CD4-positive, CD25-positive, alpha-beta regulatory T cell (primary cell): ENCODE measurements at places on chromosomes 7 and 10. TPM values are rescaled to one million over a fixed set of nuclear protein-coding genes. Genes with fewer than 3 reads are reported as not detected.

- H3K36me3 ChIP-seq, result peaks cover 39% of the 10 kb centered on the region
- no peak overlapping the region for H3K27ac ChIP-seq
- H3K27me3 ChIP-seq, result no peaks in the 10 kb centered on the region
- no peak overlapping the region for H3K4me3 ChIP-seq
- no peaks in the 10 kb centered on the region for H3K4me1 ChIP-seq
- DNase-seq, result no peak
Observed at GRCh38 chr10:18554479-18554878, 96.9 kb downstream of the NSUN6 start.

The NAT16 gene
- total RNA-seq, result not detected

The SPRN gene
- not detected for total RNA-seq

DNA sequence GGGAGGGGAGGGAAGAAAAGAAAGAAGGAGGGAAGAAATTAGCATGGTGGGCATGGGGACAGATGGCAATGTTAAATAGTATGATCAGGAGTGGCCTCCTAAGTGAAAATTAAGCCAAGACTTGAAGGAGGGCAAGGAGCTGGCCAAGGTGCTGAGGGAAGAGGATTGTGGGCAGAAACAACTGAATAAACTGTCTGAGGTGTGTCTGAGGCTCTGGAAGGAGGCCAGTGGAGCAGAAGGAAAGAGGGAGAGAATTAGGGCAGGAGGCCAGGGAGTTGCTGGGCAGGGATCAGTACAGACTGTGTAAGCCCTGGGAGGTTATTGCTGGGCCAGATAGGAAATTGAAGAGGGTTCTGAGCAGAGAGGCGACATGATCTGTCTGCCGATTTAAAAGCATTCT is 40.6 kb upstream of the VKORC1L1 start:
- no peaks in the 10 kb centered on the region for H3K4me1 ChIP-seq
- H3K27me3 ChIP-seq, result no peaks in the 10 kb centered on the region
- H3K4me3 ChIP-seq, result no peak overlapping the region
- H3K36me3 ChIP-seq, result no peaks in the 10 kb centered on the region
- H3K27ac ChIP-seq, result no peak overlapping the region
- DNase-seq, result no peak

DNA sequence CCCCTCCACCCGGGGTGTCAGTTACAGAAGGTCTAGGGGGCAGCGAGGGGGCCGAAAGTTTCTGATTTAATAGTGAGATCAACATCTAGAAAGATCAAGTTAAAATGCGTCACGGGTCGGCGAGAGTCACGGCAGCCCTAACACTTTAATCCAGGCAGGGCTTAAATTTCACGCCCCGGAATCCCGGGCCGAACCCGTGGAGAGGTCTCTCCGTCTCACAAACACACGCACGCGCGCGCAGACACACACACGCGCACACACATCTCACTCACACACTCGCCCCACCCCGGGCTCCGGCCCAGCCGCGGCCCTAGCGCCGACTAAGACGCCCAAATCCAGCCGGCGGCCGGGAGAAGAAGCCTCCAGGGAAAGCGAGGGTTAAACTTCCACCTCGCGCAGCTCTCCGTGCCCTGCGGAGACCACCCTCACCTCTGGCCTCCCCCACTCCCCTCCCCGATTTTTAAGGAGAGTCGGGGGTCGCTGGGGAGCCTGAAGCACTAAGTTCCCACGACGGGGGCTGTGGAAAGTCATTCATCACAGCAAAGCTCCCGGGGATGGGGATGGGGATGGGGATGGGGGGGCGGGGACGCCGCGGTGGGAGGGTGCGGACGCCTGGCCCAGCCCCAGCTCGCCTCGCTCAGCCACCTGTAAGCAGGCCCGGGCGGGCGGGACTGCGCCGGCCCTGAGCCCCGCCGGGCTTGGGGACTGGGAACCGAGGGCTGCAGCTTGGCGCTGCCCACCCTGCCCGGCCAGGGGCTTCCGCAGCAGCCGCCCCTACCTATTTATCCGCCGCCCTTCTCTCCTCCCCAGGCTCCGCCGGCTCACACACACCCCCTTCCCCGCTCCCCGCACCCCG is 1.6 kb downstream of the PDGFA start:
- DNase-seq, result no peak
- H3K36me3 ChIP-seq, result no peaks in the 10 kb centered on the region
- H3K27ac ChIP-seq, result no peak overlapping the region
- no peak overlapping the region for H3K4me3 ChIP-seq

- no peaks in the 10 kb centered on the region for H3K27me3 ChIP-seq
- no peak overlapping the region for H3K27ac ChIP-seq
- H3K36me3 ChIP-seq, result no peaks in the 10 kb centered on the region
- H3K4me1 ChIP-seq, result no peaks in the 10 kb centered on the region
- DNase-seq, result no peak
Observed at GRCh38 chr7:39017369-39017915, 39.7 kb downstream of the POU6F2 start.

DNA sequence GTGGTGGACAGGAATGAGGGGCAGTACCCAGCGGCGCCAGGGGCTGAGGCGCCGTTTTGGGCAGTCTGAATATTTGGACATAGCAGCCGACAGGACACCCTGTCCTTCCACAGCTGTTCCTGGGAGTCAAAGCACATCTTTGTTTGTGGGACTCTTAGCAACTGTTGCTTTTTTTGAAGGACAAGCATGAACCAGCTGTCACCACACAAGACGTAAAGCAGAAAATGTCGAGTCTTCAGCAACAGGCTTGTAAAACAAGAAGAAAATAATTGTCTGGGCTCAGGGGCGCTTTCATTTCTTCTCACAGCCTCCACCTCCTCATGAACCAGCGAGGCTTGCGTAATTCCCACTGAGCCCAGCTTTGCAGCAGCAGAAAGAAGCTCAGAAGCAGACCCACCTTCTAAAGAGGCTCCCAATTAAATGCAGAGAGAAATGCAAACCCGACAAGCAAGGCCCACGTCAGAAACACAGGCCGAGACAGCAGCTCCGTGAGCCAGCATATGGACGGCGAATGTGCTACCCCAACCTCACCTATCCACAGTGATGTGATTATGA is 68.9 kb upstream of the DNAAF5 start:
- H3K27ac ChIP-seq, result no peak overlapping the region
- no peak for DNase-seq
- H3K27me3 ChIP-seq, result no peaks in the 10 kb centered on the region
- no peaks in the 10 kb centered on the region for H3K4me1 ChIP-seq
- no peaks in the 10 kb centered on the region for H3K36me3 ChIP-seq

DNA sequence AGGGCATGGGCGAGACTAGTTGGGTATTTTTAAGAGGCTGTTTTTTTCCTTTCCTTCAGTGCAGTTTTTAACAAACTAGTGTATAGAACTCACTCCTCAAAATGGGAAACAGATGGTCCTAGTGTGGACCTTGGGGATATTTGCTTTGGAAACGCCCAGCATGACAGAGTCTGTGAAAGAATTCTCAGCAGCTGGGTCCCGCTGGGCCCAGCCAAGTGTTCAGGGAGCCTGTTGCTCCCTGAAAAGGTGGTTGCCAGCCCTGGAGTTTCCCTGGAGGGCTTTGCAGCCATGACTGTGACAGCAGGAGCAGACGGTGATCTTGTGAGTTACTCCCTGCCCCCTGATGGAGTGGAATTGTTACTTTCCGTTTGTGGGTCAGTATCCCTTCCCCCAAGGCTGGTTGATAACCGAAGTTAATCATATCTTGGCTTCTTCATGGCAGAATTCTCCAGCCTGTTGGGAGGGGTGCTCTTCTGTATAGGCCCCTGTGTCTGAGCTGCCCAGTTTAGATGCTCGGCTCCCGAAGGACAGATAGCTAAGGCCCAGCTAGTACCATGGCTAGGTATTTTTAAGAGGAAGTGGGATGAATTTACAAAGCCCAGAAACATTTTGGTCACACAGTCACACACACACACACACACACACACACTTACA is 278.6 kb upstream of the HABP2 start:
- H3K4me1 ChIP-seq, result no peaks in the 10 kb centered on the region
- no peak overlapping the region for H3K27ac ChIP-seq
- H3K36me3 ChIP-seq, result no peaks in the 10 kb centered on the region
- no peaks in the 10 kb centered on the region for H3K27me3 ChIP-seq

DNA sequence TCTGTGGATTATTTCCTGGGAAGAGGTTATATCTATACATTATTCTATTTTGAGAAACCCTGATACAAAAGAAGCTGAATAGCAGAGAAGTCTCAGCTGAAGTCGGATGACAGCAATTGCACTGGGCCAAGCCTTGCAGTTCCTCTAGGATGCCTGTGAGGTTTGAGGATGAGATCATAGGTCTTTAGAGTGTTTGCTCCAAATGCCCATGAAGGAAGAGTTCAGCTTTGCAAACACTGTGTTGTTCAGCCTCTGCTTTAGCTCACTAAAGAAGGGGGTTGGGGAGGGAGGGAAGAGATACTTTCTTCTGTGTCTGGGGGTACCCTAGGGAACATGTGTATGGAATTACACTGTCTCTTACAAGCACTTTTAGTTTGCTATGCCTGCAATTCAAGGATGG is 282.5 kb upstream of the NRP1 start:
- H3K36me3 ChIP-seq, result no peaks in the 10 kb centered on the region
- H3K4me3 ChIP-seq, result no peak overlapping the region
- H3K27me3 ChIP-seq, result no peaks in the 10 kb centered on the region
